ENCODE measurements at places on chromosomes 7 and 10.

- no peak for DNase-seq
Measured at GRCh38 chr7:117495308-117495707, 15.5 kb downstream of the CFTR start.

DNA sequence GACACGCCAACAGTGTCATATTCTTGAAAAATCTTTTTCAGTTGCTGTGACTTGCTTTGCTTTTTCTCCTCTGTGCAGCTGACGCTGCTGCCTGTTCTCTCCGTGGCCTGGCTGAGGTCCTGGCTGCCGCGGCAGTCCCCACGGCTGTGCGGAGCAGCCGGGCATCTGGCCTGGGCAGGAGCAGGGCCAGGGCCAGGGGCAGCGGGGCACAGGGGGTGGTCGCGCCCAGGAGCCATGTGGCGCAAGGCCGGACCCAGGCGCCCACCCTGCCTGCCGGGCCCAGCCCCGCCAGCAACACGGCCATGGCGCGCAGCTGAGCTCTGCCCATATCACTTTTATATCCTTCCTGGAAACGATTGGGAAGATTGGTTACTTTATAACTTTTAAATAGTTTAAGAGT lies 109.4 kb upstream of the ACBD5 start:
- DNase-seq = no peak

- no peak for DNase-seq
Measured at GRCh38 chr10:114031073-114031972, 12.3 kb upstream of the ADRB1 start.

GRCh38 chr7:93382362-93382761 lies 150.2 kb downstream of the VPS50 start:
- no peak for DNase-seq

DNA sequence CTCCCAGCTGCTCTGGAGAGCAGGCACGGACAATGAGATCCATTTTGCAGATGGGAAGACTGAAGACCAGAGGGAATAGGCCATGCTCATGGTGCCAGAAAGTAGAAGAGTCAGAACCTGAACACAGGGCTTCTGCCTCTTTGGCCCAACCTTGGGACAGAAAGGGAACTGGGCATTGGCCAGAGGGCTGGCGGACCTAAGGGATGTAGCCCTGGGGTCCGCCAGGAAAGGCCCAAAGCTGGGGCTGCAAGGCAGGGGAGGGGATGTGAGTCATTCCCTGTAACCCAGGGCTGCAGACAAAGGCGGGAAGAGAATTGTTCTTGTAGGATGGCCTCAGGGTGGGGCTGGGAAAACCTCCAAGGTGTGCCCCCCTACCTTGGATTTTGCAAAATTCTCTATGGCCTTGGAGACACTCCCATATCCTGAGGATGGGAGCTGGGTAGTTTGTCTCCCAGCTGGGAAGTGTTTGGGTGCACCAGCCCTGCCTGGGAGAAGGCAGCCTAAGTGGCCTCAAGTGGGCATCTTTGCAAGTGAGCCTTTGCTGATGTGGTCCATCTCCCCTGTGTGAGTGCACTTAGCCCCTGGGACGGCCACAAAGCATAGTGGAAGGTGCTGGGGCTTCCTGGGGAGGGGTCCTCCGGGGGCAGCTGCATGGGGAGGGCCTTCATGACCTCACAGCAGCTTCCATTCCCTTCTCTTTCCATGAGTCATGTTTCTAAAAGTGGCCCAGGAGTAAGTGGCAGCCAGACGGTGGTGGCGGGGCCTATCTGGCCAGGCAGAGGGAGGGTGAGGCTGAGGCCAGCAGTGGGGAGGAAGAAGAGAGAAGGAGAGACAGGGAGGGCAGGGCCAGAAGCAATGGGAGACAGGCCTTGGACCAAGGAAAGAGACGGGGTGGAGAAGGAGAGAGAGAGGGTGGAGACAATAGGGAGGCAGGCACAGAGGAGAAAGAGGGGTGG lies 9.2 kb downstream of the AQP1 start:
- DNase-seq = peak; percentile 26

DNA sequence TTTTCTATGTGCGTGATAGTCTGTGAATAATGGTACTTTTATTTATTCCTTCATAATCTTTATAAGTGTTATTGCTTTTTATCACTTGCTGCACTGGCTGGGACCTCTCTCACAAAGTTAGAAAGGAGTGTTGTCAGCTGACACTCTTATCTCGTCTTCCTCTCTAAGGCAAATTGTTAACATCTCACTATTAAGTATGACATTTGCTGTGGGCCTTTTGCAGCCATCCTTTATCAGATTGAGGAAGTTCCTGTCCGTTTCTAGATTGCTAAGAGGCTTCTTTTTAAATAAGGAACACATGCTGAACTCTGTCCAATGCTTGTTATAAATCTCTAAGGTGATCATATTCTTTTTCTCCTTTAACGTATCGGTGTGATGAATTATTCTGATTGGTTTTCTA lies 27.4 kb upstream of the DIP2C start:
- no peak for DNase-seq
